ENCODE measurements at places on chromosomes 5 and 9.

- DNase-seq = peak; percentile 26
Observed at GRCh38 chr5:135462304-135462703, 10.2 kb upstream of the TIFAB start.

DNA sequence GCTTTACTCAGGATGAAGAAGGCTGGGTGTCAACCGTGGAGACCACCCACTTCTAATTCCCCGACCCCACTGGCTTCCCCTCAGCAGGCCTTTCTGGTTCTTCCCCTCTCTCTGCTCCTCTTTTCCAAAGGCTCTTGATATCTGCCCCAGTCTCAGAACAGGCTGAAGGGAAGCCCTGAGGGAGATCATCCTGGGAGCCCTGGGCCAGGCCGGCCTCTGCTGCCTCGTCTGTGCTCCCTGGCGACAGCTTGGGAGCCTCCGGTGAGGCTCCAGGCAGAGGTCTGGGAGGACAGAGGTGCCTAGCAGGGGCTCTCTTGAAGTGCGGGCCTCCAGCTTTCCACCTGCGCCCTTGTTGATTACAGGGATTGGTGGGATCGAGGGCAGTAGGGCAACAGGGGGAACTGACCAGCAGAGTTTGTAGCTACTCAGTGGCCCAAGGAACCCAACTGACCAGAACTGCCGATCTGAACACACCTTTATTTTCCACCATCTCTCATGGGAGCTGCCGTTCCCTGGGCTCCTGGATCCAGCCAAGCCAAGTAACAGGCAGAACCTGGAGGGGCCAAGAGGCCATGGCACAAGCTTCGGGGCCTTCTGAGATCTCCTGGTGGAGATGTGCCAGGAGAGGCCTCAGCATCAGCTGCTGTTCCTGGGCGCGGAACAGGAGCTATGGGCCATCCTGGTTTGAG is 198.5 kb downstream of the CACNA1B start:
- no peak for DNase-seq

GRCh38 chr9:136615631-136616306 is 46.9 kb upstream of the EGFL7 start:
- DNase-seq = no peak

DNA sequence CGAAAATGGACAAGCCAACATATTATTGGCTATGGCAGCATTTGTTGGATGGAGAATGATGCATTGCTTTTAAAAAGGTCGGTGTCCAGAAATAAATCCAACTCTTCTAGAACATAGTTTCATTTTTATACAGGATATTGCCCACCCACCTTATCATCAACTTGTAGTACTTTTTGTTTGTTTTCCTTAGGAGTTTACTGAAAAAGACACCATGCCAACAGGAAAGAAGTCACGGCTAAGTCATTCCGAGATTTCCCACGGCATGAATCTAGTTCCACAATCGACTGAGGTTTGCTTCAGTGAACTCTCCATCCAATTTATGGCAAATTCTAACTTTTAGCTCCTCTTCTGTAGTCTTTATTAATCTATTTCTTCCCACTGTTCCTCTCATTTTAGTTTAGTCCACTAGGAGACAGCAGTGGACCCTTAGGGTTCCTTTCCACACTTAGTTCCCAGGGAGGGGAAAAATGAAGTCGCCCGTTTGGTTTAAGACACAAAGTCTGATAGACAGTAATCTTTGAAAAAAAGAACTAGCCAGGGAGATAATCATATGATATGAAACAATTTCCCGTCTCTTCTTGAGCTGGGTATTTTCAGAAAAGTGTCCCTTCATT is 237.5 kb downstream of the AP3B1 start:
- no peak for DNase-seq

- peak; percentile 10 for DNase-seq
Observed at GRCh38 chr9:105062222-105062855, 134.4 kb upstream of the ABCA1 start.

DNA sequence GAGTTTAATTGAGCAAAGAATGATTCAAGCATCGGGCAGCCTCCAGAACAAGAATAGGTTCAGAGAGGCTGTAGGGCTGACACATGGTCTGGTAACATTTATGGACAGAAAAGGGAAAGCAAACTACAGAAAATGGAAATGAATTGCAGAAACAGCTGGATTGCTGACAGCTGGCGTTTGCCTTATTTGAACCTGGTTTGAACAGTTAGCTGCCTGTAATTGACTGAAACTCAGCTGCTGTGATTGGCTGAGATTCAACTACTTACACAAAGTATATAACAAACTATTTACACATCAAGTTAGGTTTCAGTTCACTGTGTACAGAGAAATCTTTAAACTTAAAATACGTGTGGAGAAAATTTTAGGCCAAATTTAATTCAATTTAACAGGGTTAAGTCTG is 441.7 kb downstream of the PRELID2 start:
- DNase-seq = no peak

DNA sequence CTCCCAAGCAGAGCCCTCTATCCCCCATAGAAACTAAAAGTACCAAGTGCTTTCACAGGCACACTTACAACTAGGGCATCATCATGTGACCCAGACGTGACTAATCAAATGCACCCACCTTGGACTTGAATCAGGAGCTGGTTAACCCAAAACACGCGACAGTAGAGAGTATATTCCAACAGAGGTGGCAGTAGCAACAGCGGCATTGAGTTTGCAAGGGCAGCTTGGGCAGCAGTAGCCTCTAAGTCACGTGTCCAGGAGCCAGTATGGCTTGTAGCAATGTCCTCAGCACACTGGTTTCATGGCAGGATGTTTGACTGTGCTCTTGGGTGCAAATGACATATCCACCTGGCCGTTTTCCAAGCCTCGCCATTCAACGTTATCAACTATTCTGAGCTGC is 73.4 kb upstream of the DNAH5 start:
- DNase-seq = no peak

GRCh38 chr5:56876327-56876726 is 33.1 kb upstream of the SETD9 start:
- no peak for DNase-seq

- DNase-seq = peak; percentile 91
Observed at GRCh38 chr5:119070578-119070827, 384 bp upstream of the DMXL1 start.

DNA sequence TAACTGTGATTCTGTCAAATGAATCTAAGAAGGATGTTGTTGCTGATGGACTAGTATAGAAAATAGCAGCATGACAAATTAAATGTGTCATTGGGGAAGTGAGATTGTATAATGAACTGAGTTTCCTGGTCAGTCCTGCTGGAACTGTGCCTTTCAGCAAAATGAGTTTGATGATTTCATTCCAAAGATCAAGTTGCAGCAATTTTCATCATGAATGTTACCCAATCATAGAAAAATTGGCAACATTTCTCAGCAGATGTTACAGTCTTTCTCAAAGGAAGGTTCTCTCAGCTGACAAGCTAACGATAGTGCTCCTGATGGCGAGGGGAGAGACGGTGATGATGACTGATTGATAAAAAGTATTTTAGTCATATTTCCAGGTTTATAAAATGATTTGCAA is 10.7 kb downstream of the PCDHAC2 start:
- no peak for DNase-seq

DNA sequence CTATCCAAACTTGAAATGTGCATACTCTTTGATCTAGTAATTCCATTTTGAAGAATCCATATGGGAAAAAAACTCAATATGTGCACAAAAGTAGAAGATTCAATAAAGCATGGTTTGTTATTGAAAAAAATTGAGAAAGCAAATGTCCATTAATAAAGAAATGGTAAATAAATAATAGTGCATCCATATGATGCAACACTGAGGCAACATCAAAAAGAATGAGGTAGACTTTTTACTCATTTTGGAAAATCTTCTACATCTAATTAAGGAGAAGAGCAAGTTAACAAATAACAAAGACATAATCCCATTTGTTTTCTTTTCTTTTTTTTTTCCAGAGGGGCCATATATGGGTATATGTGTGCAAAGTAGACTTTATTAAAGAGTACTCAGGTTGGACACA is 52.5 kb upstream of the FST start:
- DNase-seq = no peak

DNA sequence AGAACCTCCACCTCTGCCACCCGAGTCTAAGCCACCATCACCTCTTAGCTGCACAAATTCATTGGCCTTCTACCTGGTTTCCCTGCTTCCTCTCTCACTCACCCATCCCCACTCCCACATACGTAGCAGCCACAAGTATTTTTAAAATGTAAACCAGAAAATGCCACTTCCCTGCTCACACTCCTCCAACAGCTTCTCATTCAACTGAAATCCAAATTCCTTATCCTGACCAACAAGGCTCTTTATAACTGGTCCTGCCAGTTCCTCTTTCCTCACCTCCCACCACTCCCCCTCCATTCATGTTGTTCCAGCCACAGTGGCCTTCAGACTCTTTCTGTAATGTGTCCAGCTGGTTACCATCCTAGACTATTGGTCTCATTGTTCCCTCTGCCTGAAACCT is 25.0 kb upstream of the PALM2AKAP2 start:
- DNase-seq = no peak

DNA sequence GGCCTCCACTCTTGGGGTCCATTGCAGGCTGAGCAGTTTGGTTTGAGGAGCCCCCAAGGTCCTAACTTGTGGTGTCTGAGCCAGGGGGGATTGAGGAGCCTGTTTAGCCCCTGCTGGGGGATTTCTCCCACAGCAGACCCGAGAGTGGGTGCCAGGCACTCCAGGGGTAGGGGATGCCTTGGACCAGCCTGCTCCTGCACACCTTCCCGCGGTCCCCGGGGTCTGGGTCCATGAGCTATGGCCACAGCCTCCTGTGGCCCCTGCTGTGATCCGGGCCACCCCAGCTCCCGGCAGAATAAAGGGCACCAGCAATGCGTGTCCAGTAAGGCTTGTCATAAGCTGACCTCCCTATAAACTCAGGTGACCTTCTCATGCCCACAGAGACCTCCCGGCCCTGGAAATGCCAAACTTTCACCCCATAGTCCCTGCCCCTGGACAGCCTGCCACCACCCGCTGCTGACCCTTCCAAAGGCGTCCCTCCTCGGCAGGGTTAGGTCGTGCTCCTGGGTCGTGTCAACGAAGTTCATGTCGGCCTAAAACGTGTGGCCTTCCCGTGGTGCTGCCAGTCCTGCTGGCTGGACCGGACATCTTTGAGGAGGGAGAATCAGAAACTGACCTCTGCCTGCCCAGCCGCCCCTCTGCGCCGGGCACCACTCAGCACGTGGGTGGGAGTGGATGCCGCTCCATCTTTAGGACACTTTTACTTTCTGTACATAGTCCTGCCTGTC is 137.6 kb downstream of the MRPL36 start:
- no peak for DNase-seq

DNA sequence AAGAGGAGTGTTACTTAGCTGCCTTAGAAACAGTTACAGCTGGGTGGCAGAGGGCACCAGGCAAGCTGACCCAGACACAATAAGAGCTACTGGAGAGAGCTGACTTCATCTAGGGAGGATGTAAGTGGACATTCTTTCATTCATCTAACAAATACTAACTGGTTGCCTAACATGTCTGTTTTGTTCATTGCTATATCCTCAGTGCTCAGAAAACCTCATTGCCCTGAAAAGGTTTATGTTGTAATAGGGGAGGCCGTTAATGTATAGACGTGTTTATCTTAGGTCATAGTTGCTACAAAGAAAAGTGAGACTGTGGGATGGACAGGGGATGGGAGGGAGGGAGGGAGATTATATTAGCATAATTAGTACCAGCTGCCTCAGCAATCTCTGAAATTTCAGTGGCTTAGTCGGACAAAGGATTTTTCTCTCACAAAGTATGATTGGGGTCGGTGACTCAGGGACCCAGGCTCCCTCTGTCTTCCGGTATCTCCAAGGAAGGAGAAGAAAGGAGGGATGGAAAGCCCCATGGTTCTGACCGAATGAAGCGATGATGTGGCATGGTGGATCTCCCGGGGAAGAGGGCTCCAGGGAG is 2.6 kb upstream of the SNX18 start:
- no peak for DNase-seq

- DNase-seq = no peak
Observed at GRCh38 chr9:96140296-96141127, 161.5 kb downstream of the HSD17B3 start.

- no peak for DNase-seq
Observed at GRCh38 chr9:70564468-70565335, 150.2 kb upstream of the KLF9 start.

DNA sequence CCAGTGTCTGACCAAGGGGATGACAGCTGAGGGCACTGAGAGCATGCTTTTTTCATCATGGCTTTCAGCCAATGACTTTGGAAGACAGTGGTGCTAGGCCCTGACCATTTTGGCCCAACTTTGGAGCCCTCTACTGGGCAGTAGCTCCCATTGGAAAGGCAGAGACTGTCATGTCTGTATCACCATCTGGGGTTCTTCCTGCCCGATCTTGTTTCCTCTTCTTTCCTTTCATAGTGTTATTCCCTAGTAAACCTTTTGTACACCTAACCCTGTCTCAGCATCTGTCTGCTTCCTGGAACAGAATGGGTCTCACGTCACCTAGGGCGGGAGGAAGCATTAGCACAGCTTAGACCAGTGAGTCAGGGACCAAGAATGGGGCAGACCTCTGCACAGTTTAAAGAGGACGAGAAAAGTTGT is 97.4 kb upstream of the MAST4 start:
- DNase-seq = peak; percentile 18

GRCh38 chr9:121888438-121888775 is 204.7 kb downstream of the TTLL11 start:
- DNase-seq = no peak

DNA sequence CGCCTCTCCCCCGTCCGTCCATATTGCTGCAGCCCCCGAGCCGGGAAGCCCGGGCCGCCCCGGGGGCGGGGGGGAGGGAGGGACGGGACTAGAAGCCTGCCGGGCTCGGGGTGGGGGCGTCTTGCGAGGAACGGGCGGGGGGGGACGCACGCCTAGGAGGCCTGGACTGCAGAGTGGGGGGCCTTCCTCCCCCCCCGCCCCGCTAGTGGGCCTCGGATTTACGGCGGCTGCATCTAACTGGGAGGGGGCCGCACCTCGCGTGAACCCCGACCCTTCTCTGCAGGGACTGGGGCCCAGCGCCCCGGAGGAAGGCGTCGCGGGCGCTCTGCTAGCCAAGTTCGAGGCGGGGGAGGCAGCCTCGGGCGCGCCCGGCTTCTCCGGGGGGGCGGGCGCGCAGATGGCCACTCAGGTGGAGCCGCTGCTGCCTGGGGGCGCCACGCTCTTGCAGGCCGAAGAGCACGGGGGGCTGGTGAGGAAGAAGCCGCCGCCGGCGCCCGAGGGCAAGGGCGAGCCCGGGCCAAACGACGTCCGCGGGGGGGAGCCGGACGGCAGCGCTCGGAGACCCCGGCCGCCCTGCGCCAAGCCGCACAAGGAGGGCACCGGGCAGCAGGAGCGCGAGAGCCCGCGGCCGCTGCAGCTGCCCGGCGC is at the start of gene LARP1:
Gene LARP1 (plus strand): TSS at position 17 of the 648 bp plus-strand sequence. CDS start 381 bp downstream, at position 398.
- DNase-seq = no peak

Data from NCI-H774 (cell line).